Activated CD8-positive, alpha-beta memory T cell treated with anti-CD3 and anti-CD28 coated beads for 1 hour (primary cell): ENCODE measurements at places on chromosomes 13 and 19.

DNA sequence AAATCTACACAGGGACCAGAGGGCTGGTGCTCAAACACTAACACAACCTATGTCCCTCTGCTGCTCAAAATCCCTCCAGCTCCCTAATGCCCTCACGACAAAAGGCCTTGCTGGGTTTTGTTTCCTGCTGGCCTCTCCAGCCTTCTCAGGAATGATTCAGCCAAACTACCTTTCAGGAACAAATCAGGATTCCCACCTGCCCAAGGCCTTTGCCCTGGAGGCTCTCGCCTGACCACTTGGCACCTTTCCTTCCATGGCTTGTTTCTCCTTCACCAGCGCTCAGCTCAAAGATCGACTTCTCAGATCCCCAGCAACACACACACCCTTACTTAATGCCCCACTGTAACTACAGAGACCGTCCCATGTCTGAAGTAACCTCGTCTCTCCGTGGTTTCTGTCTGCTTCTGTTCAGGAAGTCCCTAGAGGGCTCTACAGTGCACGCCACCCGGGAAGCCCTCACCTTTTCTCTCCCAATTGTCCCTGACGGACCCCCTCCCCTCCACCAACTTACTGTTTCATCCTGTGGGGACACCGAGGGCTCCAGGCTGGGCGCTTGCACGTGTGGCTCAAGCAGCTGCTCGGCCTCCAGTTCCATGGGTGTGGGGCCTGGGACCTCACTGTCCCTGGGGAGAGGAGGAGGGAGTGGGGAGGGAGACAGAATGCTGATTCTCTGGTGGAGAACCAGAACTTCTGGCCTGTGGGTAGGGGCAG lies 3.2 kb upstream of the SIX5 start:
- DNase-seq, result no peak

DNA sequence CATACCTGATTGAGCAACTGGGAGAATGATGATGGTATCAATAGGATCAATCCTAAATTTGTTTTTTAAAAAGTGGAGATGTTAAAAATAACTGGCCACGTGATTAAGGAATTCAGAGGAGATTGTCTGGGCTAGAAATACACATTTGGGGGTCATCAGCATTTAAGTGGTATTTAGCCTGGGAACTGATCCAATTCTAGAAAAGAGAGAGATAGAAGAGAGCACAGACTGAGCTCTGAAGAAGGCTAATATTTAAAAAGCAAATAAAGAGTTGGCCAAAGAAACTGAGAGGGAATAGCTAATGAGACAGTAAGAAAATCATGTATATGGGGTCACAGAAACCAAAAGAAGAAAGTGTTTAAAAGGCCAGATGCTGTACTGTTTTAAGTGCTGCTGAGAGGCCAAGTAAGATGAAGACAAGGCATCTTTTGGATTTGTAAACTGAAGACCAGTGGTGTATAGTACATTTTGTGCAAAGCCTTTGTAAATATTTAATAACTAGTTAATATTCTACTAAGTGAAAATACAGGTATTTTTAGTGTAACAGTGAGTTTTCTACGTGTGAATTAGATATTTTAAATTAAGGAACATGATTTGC lies 40.2 kb downstream of the UBL3 start:
- DNase-seq, result no peak

GRCh38 chr13:46648166-46648607 lies 95.2 kb downstream of the LRCH1 start:
- no peak for DNase-seq

GRCh38 chr19:35975608-35976214 lies 19.3 kb upstream of the SDHAF1 start:
- DNase-seq, result no peak

- DNase-seq, result no peak
Measured at GRCh38 chr13:26390203-26390602, 136.3 kb downstream of the CDK8 start.

DNA sequence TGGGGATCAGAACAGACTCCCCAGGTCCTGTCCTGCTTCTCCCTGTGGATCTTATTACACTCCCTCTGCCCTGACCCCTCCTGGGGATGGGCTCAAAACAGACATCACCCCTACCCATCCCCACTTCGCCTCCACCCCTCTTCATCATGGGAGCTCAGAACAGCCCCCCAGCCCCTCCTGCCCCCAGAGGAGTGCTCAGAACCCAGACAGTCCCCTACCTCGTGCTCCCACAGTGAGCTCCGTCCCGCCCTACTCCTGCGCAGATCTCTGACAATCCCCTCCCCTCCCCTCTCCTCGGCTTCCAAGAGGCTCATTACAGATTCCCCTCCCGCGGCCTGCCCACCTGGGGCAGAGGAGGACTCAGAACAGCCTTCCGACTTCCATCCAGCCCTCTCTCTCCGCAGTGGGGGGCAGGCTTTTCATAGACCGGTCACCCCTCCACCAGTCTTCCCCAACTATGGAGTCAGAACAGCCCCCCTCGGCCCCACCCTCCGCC lies 6.1 kb downstream of the NXNL1 start:
- DNase-seq, result no peak

GRCh38 chr19:6856749-6857372 lies 30.5 kb upstream of the ADGRE1 start:
- DNase-seq, result no peak

DNA sequence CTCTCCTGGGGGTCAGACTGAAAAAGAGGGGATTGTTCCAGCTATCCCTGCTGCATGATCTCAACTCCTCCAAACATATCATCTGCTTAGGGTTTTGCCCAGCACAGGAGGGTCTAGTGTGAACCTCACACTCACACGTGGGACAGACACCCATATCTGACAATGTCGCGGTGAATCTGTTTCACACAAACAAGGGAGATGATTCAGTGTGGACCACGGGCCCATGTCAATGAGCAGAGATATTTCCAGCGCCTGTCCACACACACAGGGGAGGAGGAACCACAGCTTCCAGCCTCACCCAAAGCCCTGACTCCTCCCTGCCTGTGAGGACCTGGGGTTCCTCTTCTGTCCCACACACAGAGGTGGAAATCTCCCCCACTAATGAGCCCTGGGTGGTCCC lies 29.6 kb upstream of the KIR3DL3 start:
- DNase-seq, result no peak

DNA sequence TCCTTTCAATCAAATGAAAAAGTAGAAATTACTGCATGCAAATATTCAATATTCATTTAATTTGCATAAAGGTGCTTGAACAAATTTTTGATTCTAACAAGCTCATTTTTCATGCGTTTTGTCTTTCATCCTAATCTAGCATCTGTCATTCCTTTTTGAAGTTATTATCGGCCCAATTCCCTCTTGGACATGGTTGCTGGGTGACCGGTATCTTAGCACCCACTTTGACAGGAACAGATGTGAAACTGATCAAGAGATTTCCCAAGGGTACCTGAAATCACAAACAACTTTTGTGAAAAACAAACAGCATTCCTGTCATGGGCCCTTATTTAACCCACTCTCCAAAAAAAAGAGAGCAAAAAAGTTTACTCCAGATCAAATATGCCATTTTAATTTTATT lies 13.3 kb downstream of the DACH1 start:
- no peak for DNase-seq

DNA sequence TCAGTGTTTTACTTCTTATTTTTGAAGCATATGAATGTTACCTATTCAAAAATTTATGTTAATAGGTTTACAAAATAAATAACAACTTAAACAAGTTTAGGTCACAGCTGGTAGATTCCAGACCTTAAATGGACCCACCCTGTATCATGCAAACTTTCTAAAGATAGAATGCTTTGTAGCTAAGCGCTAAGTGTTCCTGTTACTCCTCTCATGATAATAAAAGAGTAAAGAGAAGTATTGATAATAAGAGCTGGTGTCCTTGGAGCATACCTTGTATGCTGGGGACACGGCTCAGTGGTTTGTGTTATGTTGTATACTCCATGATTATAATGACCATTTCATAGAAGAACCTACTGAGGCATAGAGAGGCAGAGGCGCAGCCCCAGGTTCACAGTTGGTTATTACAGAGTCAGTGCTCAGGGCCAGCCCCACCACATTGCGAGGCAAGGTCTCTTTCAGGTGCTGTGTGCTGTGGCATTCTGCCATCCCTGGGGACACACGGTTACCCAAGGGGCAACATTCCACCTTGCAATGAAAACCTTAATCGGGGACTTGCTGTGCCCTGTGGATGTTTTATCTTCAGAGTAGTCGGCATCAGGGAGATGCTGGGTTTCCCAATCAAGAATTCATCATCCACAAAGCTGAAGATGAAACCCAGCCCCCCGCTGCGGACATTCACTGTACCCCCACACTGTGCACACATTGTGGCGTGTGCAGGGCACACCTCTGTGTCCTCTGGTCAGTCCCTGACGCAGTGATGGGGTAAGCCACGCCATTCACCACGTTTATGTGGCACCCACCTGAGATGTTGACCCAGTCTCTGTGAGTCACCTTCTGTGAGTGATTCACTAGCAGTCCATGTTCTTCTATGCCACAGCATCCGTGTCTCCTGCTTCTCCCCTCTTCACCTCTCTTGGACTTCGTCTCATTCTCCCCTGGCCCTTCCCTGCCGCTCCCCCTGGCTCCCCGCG lies 186.7 kb downstream of the COL4A1 start:
- no peak for DNase-seq

DNA sequence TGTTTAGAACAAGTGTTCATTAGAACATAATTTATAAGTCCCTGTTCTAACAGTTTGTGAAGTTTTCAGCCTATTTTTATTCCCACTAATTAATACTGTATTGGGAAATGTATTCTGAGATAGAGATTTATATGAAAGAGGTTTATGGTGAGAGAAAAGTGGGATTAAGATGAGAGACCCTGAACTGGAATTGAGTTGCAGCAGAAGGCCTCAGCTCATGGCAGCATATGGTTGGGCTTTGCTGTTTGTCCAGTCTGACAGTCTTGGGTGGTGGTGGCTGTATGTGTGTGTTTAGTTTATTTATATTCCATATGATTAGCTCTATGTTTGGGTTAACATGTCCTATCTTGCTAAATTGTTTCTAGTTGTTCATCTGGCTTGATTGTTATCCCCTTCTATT lies 575.1 kb downstream of the SLITRK5 start:
- DNase-seq, result no peak

- no peak for DNase-seq
Measured at GRCh38 chr13:42140494-42140893, 92.0 kb downstream of the DGKH start.

- DNase-seq, result no peak
Measured at GRCh38 chr13:43348397-43348796, 325.0 kb downstream of the DNAJC15 start.

- DNase-seq, result no peak
Measured at GRCh38 chr19:14495672-14496028, 277 bp downstream of the GIPC1 start.

DNA sequence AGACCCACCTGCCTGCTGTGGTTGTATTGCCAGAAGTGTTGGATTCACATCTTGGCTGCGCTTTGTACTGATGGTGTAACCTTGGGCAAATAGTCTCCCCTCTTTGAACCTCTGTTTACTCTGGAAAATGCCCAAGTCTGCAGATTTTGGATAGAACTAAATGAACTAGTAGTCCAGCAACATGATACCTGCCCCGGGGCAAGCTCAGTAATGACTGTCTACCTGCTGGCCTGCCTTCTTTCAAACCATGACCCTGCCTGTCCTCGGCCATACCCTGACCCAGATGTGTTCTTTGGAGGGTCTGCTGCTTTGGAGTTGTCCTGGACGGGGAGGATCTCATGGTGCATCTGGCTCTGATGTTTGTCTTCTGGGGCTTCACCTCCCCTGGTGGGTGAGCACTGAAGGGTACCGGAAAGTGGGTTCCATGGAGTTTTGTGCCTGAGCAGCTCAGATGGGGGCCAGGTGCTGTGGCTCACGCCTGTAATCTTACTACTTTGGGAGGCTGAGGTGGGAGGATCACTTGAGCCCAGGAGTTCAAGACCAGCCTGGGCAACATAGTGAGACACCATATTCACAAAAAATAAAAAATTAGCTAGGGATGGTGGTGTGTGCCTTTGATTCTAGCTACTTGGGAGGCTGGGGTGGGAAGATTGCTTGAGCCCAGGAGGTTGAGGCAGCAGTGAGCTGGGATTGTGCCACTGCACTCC lies 59.5 kb downstream of the TNFRSF19 start:
- no peak for DNase-seq

DNA sequence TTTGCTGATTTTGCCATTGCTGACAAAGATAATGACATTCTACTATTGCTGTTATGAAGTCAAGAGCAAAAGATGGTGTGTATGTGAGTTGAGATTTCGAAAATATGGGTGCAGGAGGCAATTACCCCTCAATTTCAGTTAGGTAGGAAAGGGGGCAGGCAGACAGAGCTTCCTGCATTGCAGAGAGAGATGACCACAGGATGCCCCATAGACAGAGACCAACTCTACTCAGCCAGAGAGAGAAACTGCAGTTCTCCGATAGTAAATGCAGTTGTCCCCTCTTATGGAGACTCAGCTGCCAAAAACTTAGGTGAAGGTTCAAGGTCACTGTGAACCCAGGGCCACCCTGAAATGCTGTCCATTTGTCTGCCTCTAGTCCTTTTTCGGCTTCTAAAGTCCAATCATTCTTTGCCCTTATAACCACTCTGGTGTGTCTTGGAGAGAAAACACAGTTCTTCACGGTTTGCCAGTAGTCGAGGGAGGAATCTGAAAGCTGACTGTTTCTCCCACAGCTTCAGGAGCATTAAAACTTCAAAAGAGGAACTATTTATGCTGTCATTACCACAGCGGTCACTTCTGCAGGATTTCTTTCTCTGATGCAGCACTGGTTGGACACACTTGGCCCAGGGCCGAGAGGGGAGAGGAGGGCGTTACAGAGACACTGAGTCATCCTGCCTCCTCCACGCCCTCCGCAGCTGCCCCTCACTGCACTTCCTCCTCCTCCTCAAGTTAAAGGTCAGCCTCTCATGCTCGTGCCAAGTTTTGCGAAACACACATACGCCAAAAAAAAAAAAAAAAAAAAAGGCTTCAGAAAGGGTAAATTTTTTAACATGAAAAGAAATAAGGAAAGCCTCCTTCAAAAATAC lies 264.3 kb downstream of the FOXO1 start:
- no peak for DNase-seq

GRCh38 chr13:39345982-39346381 lies 257.0 kb downstream of the LHFPL6 start:
- no peak for DNase-seq

DNA sequence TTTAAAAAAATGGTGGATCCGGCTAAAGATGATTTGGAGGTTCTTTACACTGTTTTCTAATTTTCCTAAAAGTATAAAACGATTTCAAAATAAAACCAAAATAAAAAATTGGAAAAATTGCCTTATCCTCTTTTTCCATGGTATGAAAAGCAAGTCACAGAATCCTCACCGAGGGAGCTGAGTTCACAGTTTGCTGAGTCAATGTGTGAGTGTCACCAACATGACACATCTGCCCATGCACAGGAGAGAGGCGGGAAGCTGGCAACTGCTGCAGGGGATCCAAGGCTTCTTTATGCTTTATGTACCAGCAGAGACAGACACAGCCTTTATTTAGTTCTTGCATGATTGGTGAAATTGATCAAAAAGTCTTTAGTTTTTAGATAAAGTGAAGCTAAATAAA lies 157.8 kb downstream of the TNFSF13B start:
- no peak for DNase-seq
